ENCODE measurements at places on chromosomes 16 and 17.

DNA sequence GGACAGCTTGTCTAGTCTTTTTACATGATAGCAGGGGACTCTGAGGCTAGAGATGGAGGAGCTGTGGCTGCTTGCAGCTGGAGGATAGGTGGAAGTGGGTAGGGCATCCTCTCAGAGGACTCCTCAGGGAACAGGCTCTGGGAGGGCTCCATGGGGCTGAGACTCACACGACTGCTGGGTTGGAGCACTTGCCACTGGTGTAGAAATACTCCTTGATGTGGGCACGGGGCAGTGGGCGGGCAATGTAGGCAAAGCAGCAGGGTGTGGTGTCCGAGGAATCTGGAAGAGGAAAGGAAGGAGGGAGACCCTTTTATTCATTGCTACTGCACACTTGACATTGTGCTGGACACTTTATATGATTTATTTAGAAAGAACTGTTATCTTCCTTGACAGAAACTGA lies 1.8 kb downstream of the CCL5 start:
- no peak for DNase-seq

DNA sequence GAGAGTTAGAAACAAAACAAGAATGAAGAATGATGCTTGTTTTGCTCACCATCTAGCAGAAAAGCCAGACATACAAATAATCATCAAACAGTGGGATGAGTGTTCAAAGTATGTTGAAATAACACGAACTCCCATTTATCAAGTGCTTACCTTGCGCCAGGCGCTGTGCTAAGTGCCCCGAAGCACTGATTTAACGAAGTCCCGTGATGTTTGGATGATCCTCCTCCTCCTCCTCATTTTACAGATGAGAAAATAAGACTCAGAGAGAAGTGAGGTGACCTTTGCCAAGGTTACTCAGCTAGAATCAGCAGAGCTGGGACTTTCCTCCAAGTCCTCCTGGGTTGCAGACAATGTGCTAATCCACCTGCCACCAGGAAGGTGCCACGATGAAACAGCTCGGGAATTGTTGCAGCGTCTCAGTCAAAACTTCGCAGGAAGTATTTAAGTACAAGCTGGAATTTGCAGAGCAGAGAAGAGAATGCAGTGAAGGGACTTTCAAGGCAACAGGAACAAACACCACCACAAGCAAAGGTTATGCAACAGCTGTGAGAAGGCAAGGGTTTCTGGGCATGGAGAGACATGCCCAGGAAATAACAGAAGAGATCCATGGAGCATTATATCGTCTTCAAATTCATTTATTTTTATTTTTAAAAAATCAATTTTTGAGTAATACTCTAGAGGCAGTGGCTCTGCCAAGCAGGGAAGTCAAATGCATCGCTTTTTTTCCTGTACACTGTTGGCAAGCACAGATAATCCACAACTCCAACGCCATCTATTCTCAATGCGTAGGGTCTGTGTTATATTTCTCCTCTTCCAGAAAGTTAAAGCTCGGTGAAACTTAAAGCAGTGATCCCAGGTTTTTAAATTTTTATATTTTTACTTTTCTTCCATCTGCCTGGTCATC lies 11.1 kb downstream of the PRCD start:
- DNase-seq = no peak

DNA sequence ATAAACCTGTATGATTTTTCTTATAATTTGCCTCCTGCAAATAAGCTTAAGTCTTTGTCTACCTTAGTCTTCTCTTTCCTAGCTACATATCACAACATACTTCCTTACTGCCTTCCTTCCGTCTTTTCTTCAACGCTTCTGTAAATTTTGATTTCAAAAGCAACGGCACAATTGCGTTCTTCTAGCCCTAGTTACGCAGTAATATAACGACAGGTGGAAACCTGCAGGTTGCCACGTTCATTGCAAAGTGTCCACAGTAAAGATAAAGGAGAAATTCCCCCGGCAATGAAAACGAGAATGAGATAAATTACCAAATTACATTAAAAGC lies 546 bp upstream of the PSMD7 start:
- DNase-seq = no peak

DNA sequence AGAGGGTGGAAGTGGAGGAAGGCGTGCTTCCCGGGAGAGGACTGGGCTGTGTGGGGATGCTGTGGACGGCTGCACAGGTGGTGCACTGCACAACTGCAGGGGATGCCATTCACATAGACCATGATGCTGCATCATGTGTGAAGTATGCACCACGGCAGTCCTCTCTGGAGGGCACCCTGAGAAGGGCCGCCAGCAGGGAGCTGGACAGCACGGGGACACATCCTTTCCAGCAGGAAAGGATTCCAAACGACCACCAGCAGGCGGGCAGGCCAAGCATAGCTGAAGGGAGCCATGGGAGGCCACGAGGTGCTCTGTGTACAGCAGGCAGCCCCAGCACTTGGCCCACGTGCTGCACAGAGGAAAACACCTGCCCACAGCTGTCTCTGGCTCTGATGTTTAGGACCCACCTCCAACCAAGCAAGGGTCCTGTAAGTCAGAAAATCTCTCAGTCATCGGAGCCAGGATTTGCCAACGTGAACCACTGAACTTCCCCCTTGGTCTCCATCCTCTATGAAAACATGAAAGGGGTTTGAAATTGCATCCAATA lies 10.1 kb downstream of the ACTG1 start:
- DNase-seq = no peak

DNA sequence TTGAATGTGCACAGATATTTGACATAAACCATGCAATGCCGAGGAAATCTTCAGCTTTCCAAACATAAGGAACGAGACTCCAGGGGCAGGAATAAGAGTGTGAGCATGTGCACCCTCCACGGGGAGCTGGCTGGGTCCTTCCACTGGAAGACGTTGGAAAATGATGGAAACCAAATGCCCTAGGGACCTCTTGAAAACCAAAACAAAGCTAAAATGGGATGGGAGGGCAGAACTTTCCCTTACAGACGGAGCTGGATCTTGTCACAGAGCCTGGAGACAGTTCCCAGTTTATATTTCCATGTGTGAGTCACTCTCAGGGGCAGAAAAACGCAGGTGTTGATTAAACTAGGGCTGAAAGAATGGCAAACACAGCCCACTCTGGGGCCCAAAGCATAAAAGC lies 34.4 kb upstream of the DNAH17 start:
- DNase-seq = no peak

GRCh38 chr17:80873307-80873951 lies 118.2 kb upstream of the CHMP6 start:
- no peak for DNase-seq

DNA sequence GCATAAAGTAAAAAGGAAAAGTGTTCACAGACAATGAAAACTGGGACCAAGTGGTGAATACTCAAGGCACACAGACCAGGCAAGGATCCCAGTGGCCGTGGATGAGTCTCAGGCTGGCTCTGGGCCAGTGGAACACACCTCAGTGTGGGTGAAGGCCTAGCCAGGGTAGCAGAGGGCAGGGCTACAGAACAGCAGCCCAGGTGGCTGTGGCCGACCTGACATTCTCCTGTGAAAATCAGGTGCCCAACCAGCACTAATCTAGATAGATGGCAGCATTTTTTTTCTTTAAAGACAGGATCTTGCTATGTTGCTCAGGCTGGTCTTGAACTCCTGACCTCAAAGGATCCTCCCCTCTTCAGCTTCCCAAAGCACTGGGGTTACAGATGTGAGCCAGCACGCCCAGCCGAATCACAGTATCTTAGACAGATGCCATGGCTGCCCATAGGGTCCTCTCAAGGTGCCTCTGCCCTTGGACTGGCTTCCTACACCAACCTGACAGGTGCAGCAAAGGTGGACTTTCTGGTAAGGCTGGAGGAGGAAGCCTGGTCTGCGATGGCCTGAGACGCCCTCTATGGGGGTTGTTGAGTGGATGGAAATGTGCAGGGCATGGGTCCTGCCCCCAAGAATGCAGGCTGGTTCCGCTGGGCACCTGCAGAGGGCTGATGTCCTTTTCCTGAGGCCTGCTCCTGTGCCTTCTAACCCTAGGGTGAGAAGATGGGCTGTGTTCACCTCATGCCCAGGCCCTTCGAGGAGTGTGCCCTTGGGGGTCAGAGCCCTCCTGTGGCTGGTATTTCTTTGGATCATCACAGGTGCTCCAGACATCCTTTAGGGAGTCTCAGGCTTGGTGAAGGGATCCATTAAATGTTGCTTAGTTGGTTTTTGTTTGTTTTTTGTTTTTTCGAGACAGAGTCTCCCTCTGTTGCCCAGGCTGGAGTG lies 3.8 kb upstream of the P4HB start:
- DNase-seq = no peak

DNA sequence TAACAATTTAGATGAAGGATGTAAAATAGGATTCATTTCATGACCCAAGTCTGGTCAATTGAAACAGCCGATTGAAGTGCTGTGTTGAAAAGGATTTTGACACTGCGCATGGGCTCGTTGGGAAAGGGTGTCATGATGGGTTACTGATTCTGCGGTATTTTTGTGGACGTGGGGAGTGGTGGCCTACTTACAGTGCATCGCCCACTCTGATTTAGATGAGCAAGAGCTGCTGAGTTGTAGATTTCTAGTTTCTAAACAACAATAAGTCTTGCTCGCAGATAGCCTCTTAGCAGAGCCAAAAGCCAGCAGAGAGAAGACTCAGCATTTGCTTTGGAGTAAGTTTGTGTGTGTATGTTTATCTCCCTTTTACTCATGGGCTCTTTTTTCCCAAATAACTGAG lies 731.0 kb downstream of the MAF start:
- DNase-seq = no peak

- DNase-seq = peak; percentile 14
Measured at GRCh38 chr16:21600031-21600773, 825 bp downstream of the METTL9 start.

- DNase-seq = no peak
Measured at GRCh38 chr17:28204751-28205150, 114.2 kb upstream of the TMEM97 start.

GRCh38 chr16:24977678-24978075 lies 37.5 kb downstream of the ARHGAP17 start:
- DNase-seq = no peak

DNA sequence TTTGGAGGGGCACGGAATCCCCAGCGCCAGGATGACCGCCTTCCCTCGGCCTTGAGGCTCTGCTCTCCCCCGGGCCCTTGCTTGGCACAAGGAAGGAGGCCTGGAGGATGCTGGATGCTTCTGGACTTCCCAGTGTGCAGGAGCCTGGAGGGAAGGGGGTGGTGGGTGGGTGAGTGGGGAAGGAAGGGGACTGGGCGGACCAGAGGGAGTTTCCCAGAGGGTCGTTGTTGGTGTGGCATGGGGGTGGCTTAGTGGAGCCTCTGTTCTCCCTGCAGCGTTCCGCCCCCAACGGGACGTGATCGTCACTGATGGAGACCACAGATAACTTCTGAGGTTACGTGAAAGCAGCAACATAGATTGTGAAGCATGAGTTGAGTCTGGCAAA lies 140.0 kb downstream of the IRF8 start:
- DNase-seq = no peak

DNA sequence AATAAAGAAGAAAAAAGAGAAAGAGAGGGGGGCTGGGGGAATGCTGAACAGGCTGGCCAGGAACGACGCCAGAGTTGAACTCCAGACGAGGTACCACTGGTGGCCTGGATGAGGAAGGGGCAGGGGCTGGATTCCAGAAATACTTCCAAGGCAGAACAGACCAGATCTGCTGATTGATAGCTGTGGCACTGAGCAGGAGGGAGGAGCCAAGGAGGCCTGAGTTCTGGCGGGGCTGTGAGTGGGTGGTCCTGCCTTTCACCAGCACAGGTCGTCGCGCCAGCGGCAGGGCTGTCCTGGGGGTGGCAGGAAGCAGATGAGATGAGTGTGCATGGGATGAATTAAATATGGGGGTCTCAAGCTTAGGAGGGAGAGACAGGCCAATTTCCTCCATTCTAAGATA lies 5.5 kb downstream of the CCDC42 start:
- no peak for DNase-seq

DNA sequence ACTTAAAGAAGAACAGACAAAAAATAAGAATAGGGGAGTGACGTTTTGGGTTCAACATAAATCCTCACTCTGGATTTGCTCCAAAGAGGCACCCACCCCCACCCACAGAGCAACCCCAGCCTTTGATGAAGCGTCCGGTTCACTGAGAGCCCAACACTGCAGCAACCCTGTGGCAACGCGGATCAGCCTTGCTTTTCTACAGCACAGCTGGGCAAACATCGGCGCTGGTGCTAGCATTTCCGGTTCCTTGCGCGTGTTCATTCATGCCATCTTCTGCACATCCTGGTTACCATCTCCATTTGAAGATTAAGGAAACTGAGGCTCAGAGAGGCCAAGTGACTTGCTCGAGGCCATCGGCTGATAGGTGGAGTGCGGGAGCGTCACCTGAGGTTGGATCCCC lies 8.7 kb upstream of the GINS2 start:
- no peak for DNase-seq

DNA sequence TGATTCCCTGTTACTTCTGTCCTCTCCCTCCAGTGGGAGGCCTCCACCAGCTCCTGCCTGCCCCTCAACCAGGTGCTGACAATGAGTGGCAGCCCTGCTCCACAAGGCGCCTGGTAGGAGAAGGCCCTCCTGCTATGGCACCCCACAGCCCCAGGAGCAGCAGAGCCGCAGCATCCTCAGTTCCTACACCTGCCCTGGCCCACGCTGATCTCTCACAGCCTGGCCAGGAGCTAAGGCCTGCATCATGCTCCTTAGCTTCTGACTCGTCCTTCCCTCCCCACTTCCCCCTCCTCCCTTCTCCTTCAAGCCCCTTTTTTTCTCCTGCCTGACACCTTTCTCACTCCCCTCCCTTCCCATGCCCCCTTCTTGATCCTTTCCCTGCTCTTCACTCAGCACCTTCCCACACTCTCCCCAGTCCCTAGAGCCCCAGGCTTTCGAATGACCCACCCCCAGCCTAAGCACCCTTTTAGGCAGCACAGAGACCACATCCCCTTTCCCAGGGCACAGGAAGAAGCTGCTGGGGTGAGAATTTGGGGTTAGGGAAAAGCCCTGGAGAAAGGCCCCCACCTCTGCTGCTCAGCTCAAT lies 6.5 kb downstream of the PROCA1 start:
- DNase-seq = no peak

GRCh38 chr16:1141191-1141590 lies 11.7 kb upstream of the CACNA1H start:
- DNase-seq = no peak

DNA sequence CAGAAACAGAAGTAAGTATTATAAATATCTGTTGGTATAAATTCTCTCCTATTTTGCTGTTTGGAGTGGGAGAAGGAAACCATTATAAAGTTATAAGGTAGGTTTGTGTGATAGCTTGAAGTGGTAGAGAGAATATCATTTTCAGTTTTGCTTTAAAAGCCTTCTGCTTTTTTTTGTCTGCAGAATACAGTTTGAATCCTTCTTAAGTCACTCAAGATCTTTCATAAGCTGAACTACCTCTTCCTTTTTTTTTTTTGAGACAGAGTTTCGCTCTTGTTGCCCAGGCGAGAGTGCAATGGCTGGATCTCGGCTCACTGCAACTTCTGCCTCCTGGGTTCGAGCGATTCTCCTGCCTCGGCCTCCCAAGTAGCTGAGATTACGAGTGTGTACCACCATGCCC lies 9.0 kb downstream of the ATAD5 start:
- DNase-seq = no peak

DNA sequence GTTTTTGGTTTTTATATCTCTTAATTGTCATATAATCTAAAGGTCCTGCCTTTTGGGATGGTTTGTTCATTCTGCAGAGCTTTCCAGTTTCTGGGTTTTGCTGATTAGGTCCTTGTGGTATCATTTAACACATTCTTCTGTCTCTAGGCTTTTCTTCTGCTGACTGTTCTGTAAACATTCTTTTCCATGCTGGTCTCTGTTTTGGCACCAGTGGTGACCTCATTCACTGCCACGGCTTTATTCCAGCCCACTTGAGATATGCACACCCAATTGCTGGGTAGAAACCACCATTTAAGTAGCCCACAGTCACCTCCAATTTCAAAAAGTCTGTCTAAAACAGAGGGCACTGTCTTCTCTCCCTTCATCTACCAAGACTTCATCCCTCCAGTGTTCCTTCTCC lies 31.1 kb upstream of the COX10 start:
- no peak for DNase-seq

- no peak for DNase-seq
Measured at GRCh38 chr16:19841184-19841583, 43.5 kb downstream of the GPRC5B start.
